Psoas muscle (tissue), 8 donors: ENCODE measurements at places on chromosomes 5 and 9. TPM values are rescaled to one million over a fixed set of nuclear protein-coding genes. Genes with fewer than 3 reads are reported as not detected.

DNA sequence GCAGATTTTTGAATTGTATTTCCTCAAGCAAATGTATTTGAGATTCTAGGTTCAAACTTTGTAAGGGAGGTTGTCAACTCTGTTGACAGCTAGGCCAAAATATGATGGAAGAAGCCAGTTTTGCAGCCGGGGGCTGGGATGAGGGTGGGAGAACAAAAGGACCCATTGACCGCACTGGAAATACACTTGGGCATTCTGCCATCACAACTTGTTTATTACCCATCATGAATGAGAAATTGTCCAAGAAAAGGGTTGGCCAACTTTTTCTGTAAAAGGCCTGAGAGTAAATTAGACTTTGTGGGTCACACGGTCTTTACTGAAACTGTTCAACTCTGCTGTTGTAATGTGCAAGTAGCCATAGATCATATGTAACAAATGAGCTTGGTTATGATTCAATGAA, 221.3 kb upstream of the KLF9 start:
- no peaks in the 10 kb centered on the region for H3K27me3 ChIP-seq
- no peak overlapping the region for H3K27ac ChIP-seq
- H3K4me3 ChIP-seq: no peak overlapping the region
- H3K36me3 ChIP-seq: no peaks in the 10 kb centered on the region

ZNF354C gene
- 3.0 TPM for total RNA-seq

UNC5A gene
- total RNA-seq: not detected

DNA sequence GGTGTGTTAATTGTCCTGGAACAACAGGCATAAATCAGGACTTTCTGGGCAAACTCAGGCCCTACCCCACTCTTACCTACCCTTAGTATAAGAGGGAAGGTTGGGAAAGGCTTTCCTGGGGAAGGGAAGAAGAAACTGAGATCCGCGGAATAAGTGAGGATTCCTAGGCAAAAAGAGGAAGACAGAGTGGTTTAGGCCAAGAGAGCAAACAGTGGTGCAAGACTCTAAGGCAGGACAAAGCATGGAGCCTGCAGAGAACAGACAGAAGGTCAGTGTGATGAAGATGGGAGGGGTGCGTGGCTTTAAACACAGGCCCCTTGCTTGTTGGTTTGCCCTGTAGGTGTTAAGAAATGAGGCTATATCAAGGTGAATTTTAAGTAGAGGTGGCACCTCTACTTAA, 69.4 kb downstream of the TMC1 start:
- H3K27ac ChIP-seq: no peak overlapping the region
- no peak for DNase-seq
- peaks cover 18% of the 10 kb centered on the region for H3K4me1 ChIP-seq
- no peak overlapping the region for H3K4me3 ChIP-seq
- no peaks in the 10 kb centered on the region for H3K36me3 ChIP-seq

DNA sequence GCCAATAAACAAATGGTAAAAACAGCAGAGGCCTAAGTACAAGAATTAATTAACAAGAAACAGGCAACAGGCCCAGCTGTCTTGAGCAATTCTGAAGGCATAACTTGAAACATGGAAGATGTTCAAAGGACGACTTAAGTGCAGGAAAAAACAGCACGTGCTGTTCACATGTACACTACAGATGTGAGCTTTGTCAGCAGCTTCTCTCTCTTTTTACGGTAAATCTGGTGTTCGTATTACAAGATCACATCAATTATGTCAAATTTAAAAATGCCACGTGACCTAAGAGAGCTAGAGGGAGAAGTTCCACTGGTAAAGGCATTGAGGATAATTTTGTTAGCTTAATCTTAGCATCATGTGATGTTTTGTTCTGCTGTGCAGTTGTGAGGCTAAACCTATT, 281.1 kb downstream of the PSAT1 start:
- H3K4me1 ChIP-seq: peaks cover under 1% of the 10 kb centered on the region
- DNase-seq: no peak
- no peaks in the 10 kb centered on the region for H3K36me3 ChIP-seq
- H3K27me3 ChIP-seq: no peaks in the 10 kb centered on the region
- no peak overlapping the region for H3K4me3 ChIP-seq

DNA sequence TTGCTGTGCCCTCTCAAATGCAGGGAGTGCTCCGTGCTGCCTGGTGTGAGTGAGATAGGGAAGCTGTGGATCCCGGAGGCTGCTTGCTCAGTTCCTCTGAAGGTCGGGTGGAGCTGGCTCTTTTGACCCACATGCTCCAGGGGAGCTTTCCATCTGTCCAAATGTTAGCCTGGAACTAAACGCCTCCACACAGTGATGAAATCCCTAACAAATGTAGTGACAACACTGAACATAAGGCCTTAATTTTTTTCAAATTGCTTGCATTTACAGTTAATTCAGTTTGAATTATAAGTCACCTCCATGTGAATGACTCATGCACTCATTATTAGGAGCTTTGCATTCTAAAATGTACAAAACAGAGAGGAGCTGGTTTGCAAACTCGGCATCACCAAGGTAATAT, 27.0 kb downstream of the PRDM6 start:
- peak; percentile 24 for DNase-seq
- no peaks in the 10 kb centered on the region for H3K36me3 ChIP-seq
- H3K4me1 ChIP-seq: no peaks in the 10 kb centered on the region
- no peaks in the 10 kb centered on the region for H3K27me3 ChIP-seq
- no peak overlapping the region for H3K27ac ChIP-seq

- no peak overlapping the region for H3K27ac ChIP-seq
- no peaks in the 10 kb centered on the region for H3K36me3 ChIP-seq
- H3K27me3 ChIP-seq: no peaks in the 10 kb centered on the region
- H3K4me3 ChIP-seq: no peak overlapping the region
Observed at GRCh38 chr5:80588858-80589540, 18.9 kb upstream of the ANKRD34B start.
